ENCODE measurements at places on chromosomes 5 and 9.

DNA sequence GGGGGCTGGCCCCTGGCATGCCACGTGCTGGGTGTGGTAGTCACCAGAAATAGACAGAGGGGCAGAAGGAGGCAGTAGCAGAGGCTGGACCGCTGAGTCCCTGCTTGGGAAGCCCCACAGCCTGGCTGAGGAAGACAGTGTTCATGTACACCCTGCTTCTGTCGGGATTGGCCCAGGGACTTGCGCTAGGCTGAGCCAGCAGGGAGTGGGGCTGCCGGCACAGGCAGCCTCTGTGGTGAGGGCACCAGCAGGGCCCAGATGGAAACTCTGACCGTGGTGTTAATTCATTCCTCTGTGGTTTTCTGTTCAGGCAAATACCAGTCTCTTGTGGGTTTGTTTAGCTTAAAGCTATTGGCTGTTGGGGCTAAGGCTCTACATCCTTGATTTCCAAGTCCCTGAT is 108.6 kb upstream of the RAD23B start:
- H3K27ac ChIP-seq: no peak overlapping the region
- DNase-seq: no peak
- no peaks in the 10 kb centered on the region for H3K36me3 ChIP-seq

DNA sequence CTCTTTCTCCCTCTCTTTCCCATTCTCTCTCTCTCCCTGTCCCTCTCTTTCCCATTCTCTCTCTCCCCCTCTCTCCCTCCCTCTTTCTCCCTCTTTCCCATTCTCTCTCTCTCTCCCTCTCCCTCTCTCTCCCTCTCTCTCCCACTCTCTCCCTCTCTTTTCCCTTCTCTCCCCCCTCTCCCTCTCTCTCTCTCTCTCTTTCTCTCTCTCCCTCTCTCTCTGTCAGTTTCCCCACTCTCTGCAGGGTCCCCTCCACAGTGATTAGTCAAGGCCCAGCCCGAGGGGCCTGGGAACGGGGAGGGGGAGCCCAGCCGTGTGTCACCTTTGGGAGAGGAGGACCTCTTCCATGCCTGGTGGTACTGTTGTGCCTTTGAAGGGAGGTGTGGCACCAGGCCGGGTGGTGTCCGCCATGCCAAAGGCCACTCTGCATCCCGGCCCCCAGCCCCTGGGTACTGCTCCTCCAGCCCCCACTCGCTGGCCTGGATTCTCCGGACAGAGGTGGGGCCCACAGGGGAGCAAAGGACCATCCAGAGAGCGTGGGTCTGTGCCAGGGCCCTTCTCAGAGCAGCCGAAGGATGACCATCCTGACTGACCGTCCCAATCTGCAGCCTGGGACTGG is 25.4 kb downstream of the KCNT1 start:
- no peak for DNase-seq
- H3K27ac ChIP-seq: no peak overlapping the region
- no peak overlapping the region for H3K4me3 ChIP-seq
- H3K36me3 ChIP-seq: no peaks in the 10 kb centered on the region
- no peaks in the 10 kb centered on the region for H3K27me3 ChIP-seq

DNA sequence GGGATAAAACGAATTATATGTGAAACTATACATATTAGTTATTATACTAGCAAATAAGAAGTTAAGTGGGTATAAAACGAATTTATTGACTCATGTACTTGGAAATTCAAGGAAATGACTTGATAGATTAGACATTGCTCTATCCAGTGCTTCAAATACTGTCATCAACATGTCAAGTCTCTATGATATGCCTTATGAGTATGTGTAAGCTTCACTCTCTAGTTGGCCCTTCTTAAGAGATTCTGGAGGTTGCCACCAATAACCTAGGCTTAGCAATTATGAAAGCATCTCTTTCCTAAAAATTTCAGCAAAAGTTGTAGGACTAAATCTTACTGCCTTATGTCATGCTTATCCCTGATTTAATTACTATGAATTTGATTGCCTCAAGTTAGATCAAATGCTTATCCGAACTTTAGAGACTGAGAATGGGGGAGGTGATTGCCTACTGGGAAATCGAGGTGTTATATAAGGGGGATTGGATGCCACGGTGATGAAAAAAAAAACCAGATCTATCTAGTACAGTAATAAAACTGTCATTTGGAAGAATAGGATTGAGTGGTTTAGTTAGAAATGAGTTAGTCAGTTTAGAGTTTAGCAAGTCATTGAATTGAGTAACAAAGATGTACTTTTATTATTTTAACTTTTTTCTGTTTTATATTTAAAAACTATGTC is 46.9 kb downstream of the CSNK1G3 start:
- no peak overlapping the region for H3K4me3 ChIP-seq
- H3K36me3 ChIP-seq: no peaks in the 10 kb centered on the region
- no peak for DNase-seq
- H3K4me1 ChIP-seq: no peaks in the 10 kb centered on the region
- H3K27me3 ChIP-seq: no peaks in the 10 kb centered on the region

GRCh38 chr9:129012893-129013448 is 15.2 kb downstream of the SH3GLB2 start:
- no peak overlapping the region for H3K4me3 ChIP-seq
- H3K27ac ChIP-seq: no peak overlapping the region
- H3K36me3 ChIP-seq: peaks cover 66% of the 10 kb centered on the region

DNA sequence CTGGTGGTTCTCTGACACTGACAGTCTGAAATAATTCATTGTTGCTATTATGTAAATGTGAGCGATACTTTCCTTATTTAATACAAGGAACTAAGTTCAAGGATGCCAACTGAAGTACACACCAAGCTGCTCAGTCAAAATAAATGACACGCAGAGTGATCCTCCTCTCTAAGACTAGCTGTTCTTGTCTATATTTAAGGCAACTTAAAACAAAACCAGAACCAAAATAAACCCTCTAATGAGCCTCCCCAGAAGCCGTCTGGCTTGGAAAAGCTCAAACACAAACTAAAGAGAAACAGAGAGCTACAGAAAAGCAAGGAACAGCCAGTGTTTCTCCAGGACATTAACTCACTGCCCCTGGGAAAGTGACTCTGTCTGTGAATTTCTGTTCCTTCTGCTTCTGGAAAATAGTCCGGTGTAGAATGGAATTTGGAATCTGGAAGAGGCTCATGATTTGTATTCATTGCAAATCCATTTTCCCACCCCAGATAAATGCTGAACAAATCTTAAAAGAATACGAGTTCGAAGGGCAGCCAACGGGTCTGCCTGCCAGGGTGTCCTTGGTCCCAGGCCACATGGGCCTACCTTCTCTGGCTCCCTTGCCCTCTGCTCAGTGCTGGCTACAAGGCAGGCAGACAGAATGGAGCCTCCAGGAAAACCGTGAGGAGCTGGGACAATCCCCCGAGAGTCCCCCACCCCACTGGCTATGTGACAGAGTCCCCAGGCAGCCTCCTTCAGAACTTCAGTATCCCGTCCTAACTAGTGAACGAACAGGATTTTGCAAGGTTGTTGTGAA is 14.8 kb downstream of the GGTA1 start:
- H3K36me3 ChIP-seq: no peaks in the 10 kb centered on the region
- no peak overlapping the region for H3K4me3 ChIP-seq
- no peak overlapping the region for H3K27ac ChIP-seq
- no peaks in the 10 kb centered on the region for H3K27me3 ChIP-seq
- H3K4me1 ChIP-seq: no peaks in the 10 kb centered on the region
- DNase-seq: no peak

- peaks cover 5% of the 10 kb centered on the region for H3K36me3 ChIP-seq
- H3K4me1 ChIP-seq: peaks cover 31% of the 10 kb centered on the region
- H3K27me3 ChIP-seq: peaks cover 12% of the 10 kb centered on the region
- DNase-seq: no peak
- no peak overlapping the region for H3K4me3 ChIP-seq
These were observed 2.2 kb downstream of the UBTD2 start for GRCh38 chr5:172281346-172281745.

DNA sequence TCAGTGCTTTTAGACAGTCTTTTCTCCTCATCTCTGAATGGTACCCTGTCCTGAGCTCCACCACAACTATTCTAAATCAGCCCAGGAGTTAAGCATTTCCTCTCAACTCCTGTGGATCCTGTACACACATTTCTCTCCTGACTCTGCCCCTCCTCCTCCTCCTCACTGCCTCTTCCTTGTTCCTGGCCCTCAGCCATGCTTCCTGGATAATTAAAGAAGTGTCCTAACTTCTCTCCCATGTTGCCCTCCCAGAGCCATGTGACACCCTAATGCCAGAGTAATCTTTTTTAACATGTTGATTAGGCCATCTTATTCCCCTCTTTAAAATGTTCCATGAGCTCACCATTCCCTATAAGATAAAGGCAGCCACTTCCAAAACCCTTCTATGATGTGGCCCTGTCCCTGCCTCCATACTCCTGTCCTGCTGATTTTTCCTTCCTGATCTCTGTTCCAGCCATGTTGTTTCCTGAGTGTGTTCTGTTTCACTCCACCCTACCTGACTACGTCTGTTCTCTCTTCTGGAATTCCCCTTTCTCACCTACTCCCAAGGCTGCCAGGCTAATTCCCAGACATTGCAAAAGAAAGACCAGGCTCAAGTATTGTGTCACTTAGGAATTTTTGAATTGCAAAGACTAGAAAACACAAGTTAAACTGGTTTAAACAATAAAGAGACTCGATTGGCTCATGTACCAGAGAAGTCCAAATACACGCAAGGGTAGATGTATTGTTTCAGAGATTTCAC is 295.2 kb downstream of the MAST4 start:
- H3K4me1 ChIP-seq: 0 out of 2 replicates have a peak, but pooled peaks cover 2% of the 10 kb centered on the region
- no peaks in the 10 kb centered on the region for H3K27me3 ChIP-seq
- H3K27ac ChIP-seq: no peak overlapping the region
- H3K36me3 ChIP-seq: no peaks in the 10 kb centered on the region
- no peak for DNase-seq

Measured in DND-41 (cell line).